ENCODE measurements at places on chromosomes 13 and 19.

GRCh38 chr19:29271341-29271740 is 58.4 kb upstream of the UQCRFS1 start:
- DNase-seq, result no peak

- no peak for DNase-seq
Measured at GRCh38 chr19:35409191-35409590, 38.3 kb downstream of the GPR42 start.

DNA sequence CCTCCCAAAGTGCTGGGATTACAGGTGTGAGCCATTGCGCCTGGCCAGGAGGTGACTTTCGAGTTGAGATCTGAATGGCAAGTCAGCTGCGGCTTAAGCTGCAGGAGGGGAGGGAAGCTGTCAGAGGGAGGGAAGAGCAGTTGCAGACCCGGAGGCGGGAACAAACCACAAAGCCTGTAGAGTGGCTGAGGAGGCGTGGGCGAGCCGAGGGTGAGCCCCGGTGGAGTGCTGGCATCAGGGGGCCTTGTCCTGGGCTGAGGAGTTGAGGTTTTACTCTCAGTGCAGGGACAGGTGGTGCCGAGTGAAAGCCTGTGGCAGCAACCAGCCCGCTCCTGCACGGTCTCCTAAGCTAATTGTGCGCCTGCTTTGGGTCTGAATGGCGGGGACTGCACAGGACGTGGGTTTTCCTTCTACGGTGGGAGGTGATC is 24.2 kb downstream of the PPP1R37 start:
- no peak for DNase-seq

DNA sequence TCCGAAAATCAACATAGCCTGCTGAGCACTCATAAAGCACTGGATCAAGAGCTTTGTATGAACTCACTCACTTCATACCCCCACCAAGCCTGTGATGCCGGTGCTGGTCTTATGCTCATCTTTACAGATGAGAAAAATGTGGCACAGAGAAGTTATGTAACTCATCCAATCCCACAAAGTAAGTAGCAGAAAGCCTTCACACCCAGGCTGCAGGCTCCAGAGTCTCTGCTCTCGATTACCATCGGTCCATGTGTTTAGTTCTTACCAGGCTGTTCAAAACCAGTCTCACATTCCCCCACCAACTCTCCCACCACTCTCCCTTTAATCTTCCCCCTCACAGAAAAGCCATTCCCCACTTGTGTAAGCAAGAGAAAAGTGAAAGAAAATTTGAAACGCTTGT is 276.0 kb downstream of the DNAJC15 start:
- DNase-seq, result no peak

DNA sequence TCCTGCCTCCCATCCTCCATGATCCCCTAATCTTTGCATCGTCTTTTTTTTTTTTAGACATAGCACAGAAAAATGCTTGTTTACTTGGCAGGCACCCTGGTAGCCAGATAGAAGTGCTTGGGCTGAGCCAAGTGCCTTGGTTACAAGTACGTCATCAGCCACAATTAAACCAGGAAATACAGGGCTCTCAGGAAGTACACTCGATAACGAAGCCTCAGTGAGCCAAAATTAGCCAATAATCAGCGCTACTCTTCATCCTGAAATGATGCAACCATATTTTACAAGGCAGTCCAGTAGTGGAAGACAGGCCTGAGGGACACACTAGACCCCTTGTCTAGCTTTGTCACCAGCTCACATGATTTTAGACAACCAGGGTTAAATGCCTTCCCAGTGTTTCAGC is 194.0 kb upstream of the NBEA start:
- no peak for DNase-seq

DNA sequence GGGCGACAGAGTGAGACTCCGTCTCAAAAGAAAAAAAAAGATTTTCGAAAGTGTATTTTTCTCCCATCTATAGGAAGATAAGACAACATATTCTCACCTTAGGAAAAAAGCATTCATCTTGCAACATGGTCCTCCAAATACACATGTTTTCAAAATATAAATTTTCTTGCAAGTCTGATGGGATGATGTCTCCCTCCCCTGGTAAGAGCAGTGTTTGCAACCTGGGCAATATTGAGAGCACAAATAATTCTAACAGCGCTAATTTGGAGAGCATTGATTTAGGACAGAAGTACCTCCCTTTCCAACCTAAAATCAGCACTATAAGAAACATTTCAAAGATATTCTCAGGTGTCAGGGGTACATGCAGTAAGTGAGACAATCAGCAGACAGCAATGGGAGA is 61.0 kb upstream of the SHISA2 start:
- DNase-seq, result no peak

DNA sequence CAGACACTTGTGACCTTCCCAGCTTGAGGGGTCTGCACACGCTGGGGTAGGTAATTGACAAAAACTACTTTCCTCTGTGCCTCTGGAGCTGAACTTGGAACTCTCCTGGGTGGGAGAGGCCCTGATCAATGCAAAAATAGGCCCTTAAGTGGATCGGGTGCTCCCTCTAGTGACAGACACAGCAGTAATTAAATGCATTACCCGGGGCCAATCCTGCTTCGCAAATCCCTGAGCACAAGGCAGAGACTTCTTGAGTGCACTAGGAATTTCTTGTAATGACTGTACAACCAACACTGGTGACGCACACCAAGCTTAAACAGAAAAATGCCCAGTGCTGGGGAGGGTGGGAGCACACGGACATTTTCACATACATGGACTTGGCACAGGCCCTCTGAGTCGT is 10.6 kb upstream of the UBE2S start:
- peak; percentile 50 for DNase-seq

DNA sequence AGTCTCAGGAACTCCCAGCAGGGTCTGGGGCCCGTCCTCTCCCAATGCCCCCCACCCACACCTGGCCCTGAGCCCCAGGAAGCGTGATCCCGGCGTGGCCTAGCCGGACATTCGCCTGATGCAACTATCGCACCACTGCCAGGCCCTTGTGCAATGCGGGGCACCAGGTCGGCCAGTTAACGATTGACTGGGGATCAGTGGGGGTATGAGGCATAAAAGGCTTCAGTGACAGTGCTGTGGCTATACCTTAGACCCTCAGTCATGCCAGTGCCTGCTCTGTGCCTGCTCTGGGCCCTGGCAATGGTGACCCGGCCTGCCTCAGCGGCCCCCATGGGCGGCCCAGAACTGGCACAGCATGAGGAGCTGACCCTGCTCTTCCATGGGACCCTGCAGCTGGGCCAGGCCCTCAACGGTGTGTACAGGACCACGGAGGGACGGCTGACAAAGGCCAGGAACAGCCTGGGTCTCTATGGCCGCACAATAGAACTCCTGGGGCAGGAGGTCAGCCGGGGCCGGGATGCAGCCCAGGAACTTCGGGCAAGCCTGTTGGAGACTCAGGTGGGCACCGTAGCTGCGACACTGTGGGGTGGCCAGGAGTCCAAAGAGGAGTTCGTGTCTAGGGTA is at the start of gene ANGPTL8:
TSS of gene ANGPTL8 (plus strand) at position 243 of the 624 bp plus-strand sequence. CDS start at position 262, 19 bp downstream.
- DNase-seq, result no peak

- no peak for DNase-seq
Measured at GRCh38 chr19:30807278-30807677, 435.1 kb downstream of the ZNF536 start.

DNA sequence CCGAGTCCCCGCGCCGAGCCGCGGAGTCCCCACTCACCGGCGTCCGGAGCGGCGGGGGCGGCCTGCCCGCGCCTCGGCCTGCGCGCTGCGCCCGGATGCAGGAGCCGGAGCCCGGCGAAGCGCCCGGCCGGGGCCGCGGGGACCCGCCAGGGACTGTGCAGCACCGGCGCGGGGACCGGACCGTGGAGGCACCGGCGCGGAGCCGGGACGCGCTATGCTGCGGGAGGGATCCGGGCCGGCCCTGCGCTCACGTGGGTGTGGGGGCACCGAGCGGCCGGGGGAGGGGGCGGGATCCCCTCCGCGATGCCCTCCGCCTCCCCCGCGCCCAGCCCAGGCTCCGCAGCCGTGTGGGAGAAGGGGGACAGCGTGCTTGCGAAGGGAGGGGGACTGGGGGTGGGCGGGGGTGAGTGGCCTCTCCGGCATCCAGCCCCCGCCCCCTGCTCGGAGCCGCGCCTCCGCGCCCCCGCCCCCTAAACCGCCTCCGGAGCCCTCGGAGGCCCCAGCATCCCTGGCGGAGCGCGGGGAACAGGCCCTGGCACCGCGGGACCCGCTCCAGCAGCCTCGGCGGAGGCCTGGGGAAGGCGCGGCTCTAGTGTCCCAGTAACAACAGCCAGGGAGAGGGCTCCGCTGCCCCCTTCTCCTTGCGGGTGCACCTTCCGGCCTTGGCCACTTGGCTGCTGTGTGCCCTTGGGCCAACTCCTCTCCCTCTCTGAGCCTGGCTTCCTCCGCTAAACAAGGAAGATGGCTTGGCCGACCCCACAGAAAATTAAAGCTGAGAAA is at the start of gene SLC1A6:
TSS of gene SLC1A6 (minus strand) at position 389 of the 780 bp plus-strand sequence. CDS start 6,954 bp downstream, outside the sequence.
- DNase-seq, result no peak

DNA sequence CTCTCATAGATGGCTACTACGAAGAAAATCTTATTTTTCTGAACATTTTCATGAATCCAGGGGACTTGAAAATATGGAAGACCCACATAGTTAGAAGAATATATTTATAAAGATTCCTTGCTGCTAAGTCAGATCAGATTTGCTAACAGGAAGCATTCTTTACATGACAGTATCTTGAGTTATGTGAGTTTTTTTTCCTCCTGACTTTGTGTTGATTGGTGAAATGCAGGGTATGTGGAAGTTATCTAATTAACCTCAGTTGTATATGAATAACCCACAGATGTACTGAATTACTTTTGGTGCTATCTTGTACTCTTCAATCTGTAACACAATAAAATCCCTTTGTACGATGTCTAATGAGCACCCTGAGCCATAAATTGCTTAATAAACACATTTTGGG is 53.8 kb downstream of the ESD start:
- DNase-seq, result no peak

- no peak for DNase-seq
Measured at GRCh38 chr19:11577451-11578257, at the start of gene ACP5. ACP5 (minus strand) TSS chr19:11577645; CDS start chr19:11577317, 328 bp downstream.

DNA sequence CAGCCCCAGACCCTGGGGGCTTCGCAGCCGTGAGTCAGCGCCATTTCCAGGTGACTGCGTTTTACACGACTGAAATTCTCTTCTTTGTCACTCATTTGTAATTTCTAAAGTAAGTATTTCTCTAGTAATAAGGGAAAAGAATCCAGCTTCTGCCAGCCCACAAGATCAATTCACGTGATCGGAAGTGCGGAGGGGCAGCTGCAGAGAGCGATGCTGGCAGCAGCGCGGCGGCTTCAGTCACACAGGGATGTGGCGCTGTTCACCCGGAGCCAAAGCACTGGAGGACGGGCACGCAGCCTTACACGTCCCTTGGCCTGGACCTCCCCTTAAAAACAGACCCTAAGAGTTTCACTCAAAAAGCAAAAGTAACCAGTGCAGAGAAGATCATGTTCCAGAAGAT is 18.4 kb downstream of the GRTP1 start:
- no peak for DNase-seq

- no peak for DNase-seq
Measured at GRCh38 chr13:39250440-39250839, 212.2 kb downstream of the NHLRC3 start.

GRCh38 chr13:58584610-58585009 is 953.1 kb downstream of the PCDH17 start:
- DNase-seq, result no peak

DNA sequence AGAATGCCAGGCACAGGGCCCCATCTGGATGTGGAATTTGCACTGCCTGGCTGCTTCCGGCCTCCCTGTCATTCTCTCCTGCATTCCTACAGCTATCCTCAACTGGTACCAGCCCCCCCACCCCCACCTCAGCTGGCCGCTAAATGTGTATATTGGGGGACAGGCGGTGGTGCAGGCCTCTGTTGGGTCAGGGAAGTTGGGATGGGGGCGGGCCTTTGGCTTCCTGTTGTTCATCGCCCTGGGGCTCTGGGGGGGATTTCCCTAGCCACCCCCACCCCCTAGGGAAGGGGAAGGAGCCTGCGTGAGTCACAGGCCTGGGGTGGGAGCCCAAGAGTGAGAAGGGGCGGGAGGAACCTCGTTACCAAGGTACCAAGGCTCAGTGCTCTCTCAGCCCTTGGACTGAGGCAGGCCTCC is 10.6 kb downstream of the POU2F2 start:
- DNase-seq, result no peak

GRCh38 chr13:87234981-87235380 is 436.2 kb upstream of the SLITRK5 start:
- DNase-seq, result peak; percentile 50

GRCh38 chr13:46296115-46296822 is 84.5 kb downstream of the LRRC63 start:
- DNase-seq, result peak; percentile 77

- DNase-seq, result no peak
Measured at GRCh38 chr19:40144151-40144550, 47.1 kb upstream of the MAP3K10 start.

GRCh38 chr19:48415395-48415794 is 21.9 kb downstream of the GRIN2D start:
- DNase-seq, result no peak

Data from kidney epithelial cell (primary cell).